ENCODE measurements at places on chromosomes 6 and 20. TPM values are rescaled to one million over a fixed set of nuclear protein-coding genes. Genes with fewer than 3 reads are reported as not detected.

CD109 gene
- total RNA-seq, result 9.5 TPM

MEP1A gene
- total RNA-seq, result not detected

MTFR2 gene
- total RNA-seq, result 23.9 TPM

ECT2L gene
- total RNA-seq, result not detected

DLK2 gene
- 1.1 TPM for total RNA-seq

TMX4 gene
- total RNA-seq, result 21.2 TPM

PTPRK gene
- total RNA-seq, result 7.7 TPM

COL9A3 gene
- total RNA-seq, result not detected

CCN6 gene
- not detected for total RNA-seq

ANGPT4 gene
- not detected for total RNA-seq

BPIFB4 gene
- total RNA-seq, result not detected

TFAP2D gene
- not detected for total RNA-seq

All from activated CD8-positive, alpha-beta T cell treated with anti-CD3 and anti-CD28 coated beads for 36 hours (primary cell).